Fibroblast of mammary gland (primary cell): ENCODE measurements at places on chromosomes 12 and 14.
A peak's percentile ranks its signal among the peaks of the same experiment; 100 is the strongest.

GRCh38 chr14:29608861-29609260 lies 318.8 kb downstream of the PRKD1 start:
- no peak for DNase-seq

GRCh38 chr14:52683985-52684520 lies 11.3 kb downstream of the ERO1A start:
- no peak for DNase-seq

DNA sequence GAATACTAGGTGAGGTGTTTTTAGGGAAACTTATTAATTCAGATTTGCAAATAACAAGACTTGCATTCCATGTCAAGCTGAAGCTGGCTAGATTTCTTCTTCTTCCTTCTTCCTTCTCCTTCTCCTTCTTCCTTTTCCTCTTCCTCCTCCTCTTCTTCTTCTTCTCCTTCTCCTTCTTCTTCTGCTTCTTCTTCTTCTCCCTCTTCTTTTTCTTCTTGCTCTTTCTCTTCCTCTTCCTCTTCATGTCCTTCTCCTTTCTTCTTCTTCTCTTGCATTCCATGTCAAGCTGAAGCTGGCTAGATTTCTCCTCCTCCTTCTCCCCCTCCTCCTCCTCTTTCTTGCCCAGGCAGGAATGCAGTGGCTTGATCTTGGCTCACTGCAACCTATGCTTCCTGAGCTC lies 297.8 kb downstream of the PRKD1 start:
- no peak for DNase-seq

DNA sequence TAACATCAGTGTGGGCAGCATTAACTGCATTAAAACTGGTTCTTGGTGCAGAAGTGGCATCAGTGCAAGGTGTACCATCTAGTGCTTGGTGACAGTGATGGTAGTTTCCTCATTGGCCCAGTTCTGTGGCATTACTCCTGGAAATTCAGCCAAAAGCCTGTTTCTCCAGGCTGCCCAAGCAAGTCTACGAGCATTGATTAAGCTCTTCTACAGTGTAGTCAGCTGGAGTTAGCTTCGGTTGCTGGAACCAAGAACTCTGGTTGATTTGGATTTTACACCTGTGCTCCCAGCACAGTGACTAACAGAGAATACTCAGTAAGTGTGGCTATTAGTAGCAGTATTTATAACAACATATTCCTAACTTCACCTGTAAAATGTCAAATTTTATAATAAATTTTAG lies 84.9 kb upstream of the ZDHHC17 start:
- no peak for DNase-seq

- no peak for DNase-seq
Observed at GRCh38 chr12:42163913-42164312, 19.2 kb upstream of the GXYLT1 start.

DNA sequence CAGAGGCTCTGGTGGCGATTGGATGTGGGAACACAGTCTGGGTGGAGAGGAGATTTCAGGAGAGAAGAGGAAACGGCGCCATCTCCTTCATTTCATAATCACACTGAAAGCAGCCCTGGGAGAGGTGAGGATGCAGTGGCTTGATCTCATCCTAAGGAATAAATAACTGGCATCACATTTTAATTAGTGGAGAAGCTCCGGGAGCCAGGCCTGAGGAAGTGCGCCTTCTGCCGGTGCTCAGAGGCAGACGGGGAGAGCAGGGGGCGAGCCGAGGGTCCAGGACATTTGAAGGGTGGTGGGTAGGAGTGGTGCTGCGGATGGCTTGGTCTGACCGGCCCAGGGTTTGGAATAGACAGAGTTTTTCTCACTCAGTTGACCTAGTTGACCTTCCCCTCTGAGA lies 265.0 kb downstream of the CACNA1C start:
- DNase-seq = no peak

DNA sequence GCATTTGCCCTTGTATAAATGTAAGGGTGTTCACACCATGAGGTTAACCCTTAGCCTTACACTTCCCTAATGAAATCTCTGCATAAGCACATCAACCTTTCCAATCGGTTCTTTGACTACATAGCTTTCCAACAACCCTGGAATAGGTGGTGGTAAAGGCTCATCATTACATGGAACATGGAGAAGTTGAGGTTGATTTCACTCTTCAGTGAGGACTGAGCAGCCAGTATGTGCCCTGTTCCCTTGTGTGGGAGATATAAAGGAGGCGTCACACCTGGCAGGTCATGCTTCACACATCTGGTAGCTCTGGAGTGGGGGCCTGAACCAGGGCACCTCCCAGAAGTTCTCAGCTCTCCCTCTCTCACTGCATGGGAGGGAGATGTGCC lies 21.7 kb upstream of the JPH4 start:
- no peak for DNase-seq

DNA sequence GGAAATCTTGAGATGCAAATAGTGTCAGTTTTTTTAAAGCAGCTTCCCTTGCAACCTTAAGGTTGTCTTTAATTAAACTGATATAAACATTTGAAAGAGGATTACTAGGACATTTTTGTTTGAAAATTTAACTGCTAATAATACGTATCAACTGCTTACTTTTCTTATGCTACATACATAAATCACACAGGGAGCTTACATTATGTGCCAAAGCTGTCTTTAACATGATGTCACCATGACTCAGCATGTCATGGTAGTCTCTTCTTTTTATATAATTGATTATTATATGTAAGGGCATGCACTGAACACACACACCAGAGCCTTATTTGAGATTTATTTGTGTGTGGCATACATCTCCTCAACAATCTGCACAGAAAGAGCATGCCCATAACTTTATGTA lies 63.0 kb upstream of the PTHLH start:
- DNase-seq = peak; percentile 93

GRCh38 chr12:71194657-71195056 lies 36.9 kb upstream of the TSPAN8 start:
- peak; percentile 44 for DNase-seq

DNA sequence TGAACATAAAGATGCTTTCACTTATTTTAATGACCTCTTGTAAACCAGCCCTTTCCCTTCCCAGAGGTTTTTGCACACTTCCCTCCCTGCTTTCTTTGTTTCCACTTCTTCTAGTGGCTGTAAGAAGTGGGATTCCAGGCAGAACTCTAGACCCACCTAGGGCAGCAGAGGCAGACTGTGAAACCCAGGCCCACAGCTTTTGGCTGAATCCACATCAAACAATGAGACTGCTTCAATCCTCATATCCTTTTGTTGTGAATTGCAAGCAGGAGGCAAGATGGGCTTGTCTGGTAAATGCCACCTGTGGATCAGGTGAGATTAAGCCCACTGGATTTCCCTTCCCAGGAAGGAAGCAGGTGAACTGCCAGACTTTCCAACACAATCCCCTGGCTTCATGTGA lies 12.8 kb downstream of the CCDC177 start:
- DNase-seq = no peak

DNA sequence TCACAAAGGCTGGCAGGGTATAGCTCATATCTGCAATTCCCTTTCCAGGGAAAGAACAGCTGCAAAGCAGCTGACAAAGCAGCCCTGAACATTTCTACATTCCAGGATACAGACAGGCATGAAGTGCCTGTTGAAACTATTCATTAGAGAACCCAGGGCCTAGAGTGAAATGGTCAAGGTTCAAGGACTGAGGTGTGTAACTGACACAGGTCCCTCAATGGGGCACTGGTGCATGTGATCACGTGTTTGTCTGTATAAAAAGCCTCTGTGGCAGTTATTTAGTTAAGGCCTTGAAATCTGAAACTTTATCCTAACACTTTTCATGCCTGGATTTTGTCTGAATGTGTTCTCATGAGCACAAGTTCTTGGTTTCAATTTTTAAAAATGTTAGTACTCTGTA lies 47.1 kb downstream of the GIT2 start:
- DNase-seq = peak; percentile 65

GRCh38 chr12:12538535-12538934 lies 24.1 kb downstream of the DUSP16 start:
- DNase-seq = no peak

- DNase-seq = no peak
Observed at GRCh38 chr12:119946213-119946612, 42.8 kb upstream of the BICDL1 start.

- peak; percentile 65 for DNase-seq
Observed at GRCh38 chr12:46585854-46586621, 213.5 kb upstream of the SLC38A2 start.

DNA sequence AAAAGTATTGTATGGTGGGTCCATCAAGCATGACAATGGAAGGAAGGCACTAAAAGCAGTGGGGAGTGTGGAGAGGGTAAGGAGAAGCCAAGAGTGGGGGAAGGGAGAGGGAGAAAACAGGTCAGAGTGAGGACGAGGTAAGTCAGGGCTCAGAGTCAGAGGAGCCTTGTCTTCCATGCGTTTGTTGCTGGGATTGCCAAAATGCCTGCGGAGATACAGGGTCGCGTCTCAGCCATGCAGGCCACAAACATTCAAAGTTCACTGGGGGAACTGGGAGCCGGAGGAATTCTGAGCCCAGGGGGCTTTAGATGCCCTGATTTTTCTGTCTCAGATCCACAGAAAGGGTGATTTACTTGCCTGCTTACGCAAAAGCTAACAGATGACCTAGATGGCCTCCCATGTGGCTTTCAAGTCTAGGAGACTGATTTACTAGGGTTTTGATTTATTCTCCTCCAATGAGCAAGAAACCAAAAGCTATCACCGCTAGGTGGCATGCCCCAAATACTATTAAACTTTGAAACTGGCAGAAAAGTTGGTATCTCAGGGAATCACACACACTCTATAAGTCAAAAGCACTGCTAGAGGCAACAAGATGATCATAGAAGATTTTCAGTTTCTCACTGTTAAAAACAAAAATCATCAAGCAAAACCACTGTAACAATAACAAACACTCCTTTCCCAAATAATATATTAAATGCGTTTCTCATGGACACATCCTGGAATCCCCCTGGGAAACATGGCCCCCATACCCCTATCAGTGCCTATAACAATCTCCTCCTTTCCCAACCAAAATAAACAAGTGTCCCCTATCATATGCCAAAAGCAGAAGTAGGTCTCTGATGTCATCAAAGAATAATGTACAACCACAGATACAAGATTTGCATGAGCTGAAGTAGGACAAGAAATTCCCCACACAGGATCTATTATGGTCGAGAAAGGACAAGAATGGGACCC lies 26.6 kb upstream of the MDM1 start:
- peak; percentile 85 for DNase-seq

DNA sequence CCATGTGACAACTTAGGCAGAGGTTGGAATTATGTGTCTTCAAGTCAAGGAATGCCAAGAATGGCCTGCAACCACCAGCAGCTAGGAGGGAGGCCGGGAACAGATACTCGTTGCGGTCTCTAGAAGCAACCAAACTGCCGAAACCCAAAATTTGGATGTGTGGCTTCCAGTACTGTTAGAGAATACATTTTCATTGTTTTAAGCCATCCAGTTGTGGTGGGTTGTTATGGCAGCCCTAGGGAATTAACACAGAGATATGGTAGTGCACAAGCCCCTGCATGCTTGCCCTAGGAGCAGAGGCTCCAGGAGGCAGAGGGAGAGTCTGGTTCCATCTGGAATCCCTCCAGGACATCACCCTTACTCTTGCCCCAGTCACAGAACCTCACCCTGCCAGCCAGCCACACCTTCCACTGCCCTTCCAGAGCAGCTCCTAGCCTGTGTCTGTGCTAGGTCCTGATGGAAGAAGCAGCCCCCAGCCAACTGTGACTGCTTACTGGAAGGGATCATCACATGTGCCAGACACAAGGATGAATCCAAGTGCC lies 19.5 kb downstream of the PITPNM2 start:
- DNase-seq = no peak

DNA sequence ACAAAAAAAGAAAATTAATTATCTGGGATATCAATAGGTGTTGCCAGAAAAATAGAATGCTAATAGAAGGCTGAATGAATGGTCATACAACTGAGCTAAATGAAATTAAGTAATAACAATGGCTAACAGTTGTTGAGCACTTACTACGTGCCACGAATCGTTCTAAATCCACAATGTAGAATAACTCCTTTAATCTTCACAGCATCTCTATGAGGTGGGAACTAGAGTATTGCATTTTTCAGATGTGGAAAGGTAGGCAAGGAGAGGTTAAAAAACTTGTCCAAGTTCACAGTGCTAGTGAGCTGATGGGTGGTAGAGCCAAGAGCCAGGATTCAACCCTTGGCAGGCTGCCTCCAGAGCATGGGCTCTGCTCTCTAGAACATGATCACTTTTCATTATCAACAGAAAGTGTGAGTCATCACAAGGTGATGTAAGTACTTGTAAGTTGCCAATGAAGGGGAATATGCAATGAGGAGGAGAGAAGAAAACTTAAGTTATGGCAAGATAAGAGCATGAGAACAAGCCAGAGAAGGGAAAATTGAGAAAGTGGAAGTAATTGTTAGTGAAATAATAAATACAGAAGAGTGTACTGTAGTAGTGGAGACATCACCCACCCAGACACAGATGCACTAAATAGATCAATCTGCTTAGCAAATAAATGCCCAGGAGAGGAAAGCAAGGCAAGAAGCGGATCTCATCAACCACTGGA lies 122.1 kb downstream of the PRKD1 start:
- peak; percentile 97 for DNase-seq

DNA sequence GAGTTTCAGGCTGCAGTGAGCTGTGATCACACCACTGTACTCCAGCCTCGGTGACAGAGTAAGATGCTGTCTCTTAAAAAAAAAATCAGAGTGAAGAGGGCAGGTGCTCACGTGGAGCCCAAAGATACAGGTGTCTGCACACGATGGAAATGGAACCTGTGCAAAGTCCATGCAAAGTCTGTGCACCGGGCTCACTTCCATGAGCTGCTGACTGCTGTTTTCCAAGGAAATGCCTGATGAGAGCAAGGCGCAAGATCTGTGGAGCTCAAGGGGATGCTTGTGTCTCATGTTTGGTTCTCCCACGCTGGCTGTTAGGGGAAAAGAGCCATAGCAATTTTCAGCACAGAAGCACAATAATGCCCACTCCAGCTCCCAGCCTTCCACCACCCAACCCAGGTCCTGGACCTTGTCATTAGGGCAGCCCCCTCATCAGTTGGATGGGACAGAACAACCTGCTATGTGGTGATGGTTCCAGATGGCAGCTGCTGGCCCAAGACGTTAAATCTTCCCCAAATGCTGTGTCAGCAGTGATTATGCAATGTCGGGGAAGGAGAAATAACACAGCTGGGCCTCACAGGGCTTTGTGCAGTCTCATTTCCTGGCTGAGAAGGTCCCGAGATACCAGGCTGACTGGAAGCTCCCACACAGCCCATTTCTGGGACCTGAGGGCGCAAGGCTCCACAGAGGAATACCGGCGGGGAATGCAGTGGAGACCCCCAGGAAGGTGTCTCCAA lies 27.9 kb upstream of the DICER1 start:
- peak; percentile 79 for DNase-seq

DNA sequence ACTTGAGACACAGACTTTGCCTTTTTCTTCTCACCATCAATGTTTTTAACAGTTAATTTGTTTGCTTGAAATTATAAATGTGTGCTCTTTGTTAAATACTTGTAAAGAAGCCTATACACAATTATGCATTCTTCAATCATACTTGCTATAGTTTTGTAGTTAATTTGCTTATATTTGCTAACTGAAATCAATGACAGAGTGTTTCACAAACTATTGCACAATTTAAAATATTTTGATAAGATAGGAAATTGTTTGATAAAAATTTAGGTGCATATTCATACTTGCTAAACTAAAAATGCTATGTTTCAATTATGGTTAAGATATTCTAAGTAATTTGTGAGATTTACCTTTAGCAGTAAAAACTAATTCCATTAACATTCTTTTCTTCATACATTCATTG lies 13.7 kb upstream of the OR4K5 start:
- no peak for DNase-seq
